ENCODE measurements at places on chromosomes 4 and X. TPM values are rescaled to one million over a fixed set of nuclear protein-coding genes. Genes with fewer than 3 reads are reported as not detected.

DNA sequence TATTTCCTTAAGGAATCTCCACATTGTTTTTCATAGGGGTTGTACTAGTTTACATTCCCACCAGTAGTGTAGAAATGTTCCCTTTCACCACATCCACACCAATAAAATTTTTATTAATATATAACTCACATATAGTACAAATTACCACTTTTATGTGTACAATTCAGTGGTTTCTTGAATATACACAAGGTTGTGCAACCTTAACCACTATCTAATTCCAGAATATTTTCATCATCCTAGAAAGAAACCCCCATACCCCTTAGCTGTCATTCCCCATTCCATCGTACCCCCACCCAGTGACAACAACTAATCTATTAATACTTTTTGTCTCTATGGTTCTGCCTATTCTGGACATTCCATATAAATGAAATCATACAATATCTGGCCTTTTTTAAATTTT lies 108.3 kb upstream of the USP9X start:
- no peaks in the 10 kb centered on the region for H3K27me3 ChIP-seq
- no peak overlapping the region for H3K27ac ChIP-seq
- H3K4me3 ChIP-seq, result no peak overlapping the region
- no peaks in the 10 kb centered on the region for H3K36me3 ChIP-seq
- H3K4me1 ChIP-seq, result no peaks in the 10 kb centered on the region
- DNase-seq, result peak; percentile 64

GRCh38 chr4:159002950-159003349 lies 99.9 kb upstream of the RAPGEF2 start:
- no peaks in the 10 kb centered on the region for H3K36me3 ChIP-seq
- no peaks in the 10 kb centered on the region for H3K27me3 ChIP-seq
- peak; percentile 76 for DNase-seq
- H3K27ac ChIP-seq, result peak overlapping the region; percentile 13

DNA sequence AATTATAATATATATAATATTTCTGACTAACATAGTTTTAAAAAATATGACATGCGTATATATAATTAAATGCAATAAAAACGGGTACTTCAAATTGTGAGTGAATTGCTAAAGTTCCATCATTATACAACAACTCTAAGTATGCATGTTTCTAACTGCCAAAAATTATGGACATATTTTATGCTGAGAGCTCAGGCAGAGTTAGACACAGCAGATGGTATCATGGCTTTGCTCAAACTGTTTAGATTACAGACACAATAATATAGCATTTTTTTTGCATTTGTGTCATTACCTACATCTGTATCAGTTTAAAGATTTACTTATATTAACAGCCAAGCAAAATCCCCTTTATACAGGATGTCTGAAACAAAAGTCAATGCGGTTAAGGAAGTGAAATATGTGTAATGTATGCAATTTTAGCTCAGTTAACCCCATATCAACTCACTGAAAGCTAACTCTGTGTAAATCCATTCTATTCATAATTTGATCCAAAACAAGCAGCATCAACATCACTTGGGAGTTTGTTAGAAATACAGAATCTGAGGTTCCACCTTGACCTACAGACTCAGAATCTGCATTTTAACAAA lies 119.1 kb upstream of the CNKSR2 start:
- no peak overlapping the region for H3K27ac ChIP-seq
- H3K4me1 ChIP-seq, result no peaks in the 10 kb centered on the region
- DNase-seq, result no peak
- H3K4me3 ChIP-seq, result no peak overlapping the region
- H3K36me3 ChIP-seq, result no peaks in the 10 kb centered on the region

The MAGEB2 gene
- total RNA-seq, result not detected

The GPRIN3 gene
- total RNA-seq, result under 0.01 TPM
